ENCODE measurements at places on chromosomes 4 and X.

DNA sequence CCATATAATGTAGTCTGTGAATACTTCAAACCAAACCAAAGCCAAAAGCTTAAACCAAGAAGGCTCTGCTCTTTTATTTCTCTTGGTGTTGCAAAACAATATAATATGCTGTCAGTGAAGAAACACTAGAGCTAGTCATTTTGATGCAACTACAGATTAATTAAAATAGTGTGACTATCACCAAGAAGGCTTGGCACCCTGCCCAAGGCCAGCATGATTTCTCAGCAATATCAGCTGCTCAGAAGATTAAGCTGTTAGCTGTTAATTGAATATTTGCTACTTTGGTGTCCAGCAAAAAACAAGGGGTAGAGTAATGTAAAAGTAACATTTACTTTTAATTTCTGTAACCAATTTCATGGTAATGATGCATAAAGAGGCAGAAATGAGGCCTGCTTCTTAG, 104.9 kb upstream of the PRPS2 start:
- DNase-seq: no peak

DNA sequence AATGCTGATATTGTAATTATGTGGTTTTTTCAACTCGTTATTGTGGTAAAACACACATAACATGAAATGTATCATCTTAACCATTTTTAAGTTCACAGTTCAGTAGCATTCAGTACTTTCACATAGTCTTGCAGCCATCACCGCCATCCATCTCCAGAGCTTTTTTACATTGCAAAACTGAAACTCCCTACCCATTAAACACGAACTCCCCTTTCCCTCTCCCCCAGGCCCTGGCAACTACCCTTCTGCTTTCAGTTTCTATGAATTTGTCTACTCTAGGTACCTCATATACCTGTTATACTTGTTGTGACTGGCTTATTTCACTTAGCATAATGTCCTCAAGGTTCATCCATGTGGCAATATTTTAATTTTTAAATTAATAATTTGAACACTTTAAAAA, 380.6 kb downstream of the MAPK10 start:
- DNase-seq: no peak

DNA sequence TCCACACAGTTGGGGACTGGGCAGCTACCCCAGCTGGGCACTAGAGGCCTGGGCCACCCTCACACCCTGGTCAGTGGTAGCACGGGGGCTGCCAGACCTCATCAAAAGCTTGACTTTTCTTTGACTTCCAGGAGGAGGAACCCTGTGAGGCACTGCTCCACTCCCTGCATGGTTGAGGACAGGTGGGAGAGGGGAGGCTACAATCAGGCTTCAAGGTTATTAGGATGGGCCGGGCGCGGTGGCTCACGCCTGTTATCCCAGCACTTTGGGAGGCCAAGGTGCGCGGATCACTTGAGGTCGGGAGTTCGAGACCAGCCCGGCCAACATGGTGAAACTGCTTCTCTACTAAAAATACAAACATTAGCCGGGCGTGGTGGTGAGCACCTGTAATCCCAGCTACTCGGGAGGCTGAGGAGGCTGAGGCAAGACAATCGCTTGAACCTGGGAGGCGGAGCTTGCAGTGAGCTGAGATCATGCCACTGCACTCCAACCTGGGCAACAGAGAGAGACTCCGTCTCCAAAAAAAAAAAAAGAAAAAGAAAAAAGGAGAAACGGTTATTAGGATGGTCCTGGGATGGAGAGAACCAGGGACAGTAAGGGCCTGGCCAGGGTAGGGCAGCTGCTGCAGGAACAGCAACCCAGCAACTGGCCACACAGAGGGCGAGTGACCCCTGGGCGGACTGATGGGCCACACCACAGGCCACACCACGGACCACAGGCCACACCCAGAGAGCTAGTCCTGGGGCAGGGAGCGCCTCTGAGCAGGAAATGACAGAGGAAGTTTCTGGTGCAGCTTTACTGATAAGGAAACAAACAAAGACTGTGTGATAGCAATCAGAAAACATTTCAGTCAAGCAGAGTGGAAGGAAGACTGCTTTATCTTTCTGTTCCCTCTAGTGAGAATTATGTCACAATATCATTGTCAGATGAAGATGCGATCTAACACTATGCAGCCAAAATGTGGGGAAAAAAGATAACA, 20.5 kb upstream of the OPN1LW start:
- peak; percentile 36 for DNase-seq

- DNase-seq: no peak
These were observed 30.4 kb downstream of the FAM149A start for GRCh38 chr4:186134861-186135260.

DNA sequence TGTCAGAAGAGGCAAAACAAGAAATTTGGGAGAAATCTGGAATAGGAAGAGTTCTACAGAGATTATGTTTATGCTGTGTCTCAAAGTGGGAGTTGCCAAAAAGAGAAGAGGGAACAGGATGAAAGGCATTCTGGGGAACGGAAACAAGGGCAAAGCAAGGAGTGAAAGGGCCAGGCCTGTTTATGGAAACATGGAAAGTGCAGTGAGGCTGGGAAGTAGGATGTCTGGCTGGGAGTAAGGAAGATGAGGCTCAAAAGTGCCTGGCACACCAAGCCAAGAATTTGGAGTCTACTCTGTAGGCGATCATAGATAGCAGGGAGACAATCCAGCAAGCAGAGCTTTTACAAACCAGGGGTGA, 1.8 kb upstream of the CUL4B start:
- DNase-seq: no peak

- DNase-seq: no peak
These were observed 56.3 kb downstream of the DTHD1 start for GRCh38 chr4:36337665-36338185.

DNA sequence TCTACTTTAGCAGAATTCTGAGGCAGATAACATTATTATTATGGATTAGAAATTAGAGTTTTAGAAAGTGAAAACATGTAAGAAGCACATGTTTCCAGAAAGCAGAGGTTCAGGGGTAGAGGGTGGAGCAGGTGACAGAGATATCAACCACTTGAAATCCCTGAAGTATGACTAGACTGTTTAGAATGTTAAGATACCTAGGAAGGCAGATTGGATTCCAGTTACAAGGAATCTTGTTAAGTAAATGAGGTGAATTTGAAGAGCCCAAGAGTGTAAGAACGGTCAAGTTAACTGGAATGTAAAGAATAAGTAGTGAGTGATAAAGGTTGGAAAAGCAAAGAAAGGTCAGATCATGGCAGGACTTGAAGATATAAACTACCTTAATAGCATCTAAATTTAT, 37.6 kb downstream of the ARSJ start:
- no peak for DNase-seq

- DNase-seq: no peak
These were observed 3.6 kb upstream of the TDO2 start for GRCh38 chr4:155899891-155900290.

DNA sequence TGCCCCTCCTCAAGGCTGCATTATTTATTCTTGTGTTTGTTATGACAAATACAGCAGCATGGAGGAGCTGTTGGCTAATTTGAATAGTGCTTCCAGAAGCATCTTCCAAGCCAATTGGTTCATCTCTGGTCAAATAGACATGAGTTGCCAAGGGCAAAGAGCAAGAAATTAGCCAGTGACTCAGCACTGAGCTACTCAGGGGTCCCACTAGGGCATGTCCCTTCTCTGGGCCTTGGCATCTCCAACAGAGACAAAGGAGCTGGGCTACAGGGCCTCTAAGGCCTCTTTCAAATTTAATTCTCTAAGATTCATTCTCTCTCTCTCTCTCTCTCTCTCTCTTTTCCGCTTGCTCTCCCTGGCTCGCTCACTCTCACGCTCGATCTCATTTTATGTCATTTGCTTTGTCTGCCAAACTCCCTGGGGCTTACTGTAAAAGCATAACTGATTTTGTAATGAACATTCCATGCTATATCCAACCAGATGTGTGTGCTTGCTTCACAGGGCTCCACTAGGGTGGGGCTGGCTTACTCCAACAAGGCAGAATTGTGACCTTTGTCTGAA, 86.7 kb upstream of the MAGEA4 start:
- DNase-seq: no peak

DNA sequence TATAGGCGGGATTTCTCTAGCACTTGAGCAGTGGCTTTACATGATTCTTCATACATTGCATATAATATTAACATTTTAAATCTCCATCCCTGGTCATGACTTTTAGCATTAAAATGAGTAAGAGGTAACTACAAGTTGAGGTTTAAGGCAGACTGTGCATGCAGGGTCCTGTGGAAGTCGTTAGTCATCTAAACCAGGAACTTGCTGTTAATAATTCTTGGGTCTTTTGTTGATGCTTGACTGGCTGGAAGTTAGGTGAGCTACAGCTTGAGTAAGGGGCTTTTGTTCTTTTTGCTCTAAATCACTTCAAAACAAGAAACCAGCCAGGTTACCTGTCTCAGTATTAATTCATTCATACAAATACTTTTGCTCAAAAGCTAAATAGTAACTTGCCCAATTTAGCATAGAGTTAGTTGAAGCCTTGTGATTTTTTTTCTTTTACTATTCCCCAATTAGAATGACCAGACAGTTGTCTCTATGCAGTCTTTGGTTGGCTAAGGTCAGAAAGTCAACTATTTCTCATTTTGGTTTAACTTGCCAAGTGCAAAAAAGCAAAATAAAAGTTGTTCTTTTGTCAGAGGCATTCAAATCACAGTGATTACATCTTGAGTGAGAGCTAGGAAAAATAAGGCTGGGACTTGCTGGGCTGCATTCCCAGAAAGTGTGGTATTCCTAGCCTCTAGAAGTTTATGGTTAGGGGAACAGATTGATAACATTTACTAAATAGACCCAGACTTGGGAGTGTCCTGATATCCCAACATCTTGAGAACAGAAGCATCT, 516.9 kb downstream of the PDHA2 start:
- DNase-seq: no peak

DNA sequence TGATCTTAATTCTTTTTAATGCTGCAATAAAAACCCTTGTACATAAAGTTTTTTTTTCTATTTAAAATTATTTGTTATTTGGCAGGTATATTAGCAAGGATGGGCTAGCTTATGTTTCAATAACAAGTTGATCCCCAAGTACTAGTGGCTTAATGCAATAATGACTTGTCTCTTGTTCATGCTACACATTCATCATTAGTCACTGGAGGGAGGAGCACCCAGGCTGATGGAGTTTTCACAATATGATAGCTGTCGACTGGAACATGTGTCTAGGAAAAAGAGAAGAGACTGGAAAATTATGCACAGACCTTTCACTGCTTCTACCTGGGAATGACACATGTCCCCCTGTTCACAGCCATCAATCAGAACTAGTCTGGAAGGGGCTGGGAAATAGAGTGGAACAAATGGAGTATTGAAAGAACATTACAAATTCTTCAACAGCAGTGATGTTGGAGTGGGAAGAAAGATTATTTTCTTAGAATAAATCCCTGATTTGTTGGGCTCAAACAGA, 387.9 kb upstream of the RPS6KA3 start:
- no peak for DNase-seq

GRCh38 chr4:38605753-38606586, 58.0 kb upstream of the KLF3 start:
- no peak for DNase-seq

- DNase-seq: no peak
These were observed 67.4 kb downstream of the CNGA2 start for GRCh38 chrX:151801980-151802379.

- DNase-seq: no peak
These were observed 250.1 kb downstream of the SNCA start for GRCh38 chr4:89586864-89587263.

- no peak for DNase-seq
These were observed at the start of gene FAM133A for GRCh38 chrX:93673869-93674271. TSS of gene FAM133A (plus strand) at chrX:93674206. CDS start at chrX:93709420, 35,214 bp downstream.

DNA sequence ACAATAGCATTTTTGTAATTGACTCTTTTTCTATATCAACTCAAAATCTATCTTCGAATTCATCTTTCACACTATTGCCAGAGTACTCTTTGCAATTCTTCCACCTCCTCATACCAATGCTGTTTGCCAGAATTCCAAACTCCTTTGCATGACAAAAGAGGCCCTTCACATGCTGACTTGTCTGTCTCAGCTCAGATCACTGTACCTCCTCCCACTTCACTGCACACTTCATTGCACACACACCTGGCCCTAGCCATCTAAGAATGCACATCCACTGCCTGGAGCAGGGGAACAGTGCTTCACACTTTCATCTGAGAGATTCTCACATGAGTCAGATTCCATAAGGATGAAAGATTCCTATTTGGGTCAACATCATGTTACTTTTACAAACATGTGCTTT, 56.5 kb downstream of the PRDM5 start:
- DNase-seq: no peak

GRCh38 chr4:54541426-54542118, 116.2 kb upstream of the KIT start:
- no peak for DNase-seq

- no peak for DNase-seq
These were observed 59.5 kb downstream of the MTM1 start for GRCh38 chrX:150627957-150628356.

- DNase-seq: no peak
These were observed 17.5 kb upstream of the CD99 start for GRCh38 chrX:2673611-2674010.

GRCh38 chrX:47605024-47605423, 14.6 kb downstream of the SYN1 start:
- peak; percentile 65 for DNase-seq

- DNase-seq: no peak
These were observed 70.3 kb downstream of the NSUN7 start for GRCh38 chr4:40820101-40820500.

DNA sequence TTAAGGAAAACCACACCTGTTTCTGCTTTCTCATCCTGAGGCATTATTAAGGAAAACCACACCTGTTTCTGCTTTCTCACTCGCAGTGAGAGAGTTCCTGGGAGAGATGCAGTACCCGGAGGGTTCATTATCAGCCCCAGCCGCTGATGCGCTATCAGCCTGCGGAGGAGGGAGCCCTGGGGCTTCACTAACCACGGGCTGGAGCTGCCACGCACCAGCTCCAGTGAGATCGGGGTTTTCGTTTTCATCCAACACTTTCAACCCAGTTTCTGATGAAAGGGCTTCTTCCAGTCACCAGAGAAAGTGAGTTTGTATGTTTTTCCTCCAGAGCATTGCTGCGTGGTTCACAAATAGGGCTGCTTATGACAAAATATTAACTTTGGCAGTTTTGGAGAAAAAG, 93.2 kb upstream of the PRKX start:
- DNase-seq: no peak

- DNase-seq: peak; percentile 24
These were observed 16.1 kb upstream of the CXCL3 start for GRCh38 chr4:74054483-74055047.

DNA sequence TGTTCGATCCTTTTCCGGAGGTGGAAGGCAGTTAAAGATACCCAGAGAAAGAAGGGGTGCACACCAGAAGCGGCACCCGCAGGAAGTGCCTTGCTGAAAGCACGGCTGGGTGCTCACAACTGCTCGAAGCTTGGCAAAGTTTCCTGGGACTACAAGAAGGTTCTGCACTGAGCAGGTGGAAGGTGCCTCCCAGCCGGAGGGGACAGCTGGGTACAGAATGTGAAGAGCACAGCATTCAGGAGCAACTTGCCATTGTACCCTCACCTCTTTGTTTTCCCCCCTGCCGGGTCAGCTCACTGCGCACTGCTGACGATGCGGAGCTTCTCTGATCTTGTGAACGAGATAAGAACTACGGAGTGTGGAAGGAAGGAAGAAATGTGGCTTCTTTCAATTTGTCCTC, 289.2 kb downstream of the FBXW7 start:
- no peak for DNase-seq

- no peak for DNase-seq
These were observed 558.2 kb upstream of the DIPK2B start for GRCh38 chrX:45758738-45759397.
